Omental fat pad (tissue), 4 donors: ENCODE measurements at places on chromosomes 5 and 9.

DNA sequence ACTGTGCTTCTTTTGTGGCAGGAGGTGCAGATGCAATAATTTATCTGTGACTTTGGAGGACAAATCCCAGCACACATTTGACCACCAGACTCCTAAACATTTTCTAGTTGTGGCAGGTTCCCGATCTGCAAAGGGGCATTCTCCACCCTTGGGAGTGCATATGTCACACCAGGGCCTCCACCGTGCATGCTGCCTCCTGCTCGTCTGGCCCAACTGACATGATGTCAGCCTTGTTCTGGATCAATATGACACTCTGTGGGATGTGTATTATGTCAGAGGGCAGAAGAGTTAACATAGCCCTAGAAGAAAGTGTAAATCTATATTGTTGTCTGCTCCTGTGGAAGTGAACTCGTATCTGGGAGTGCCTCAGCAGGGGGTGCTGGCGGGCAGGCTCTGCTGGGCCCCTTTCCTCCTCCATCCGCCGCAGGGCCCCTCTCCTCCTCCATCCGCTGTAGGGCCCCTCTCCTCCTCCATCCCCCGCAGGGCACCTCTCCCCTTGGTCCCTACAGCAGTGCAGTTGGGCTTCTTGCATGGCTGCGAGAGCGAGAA lies 97.7 kb upstream of the PPP1R26 start:
- DNase-seq, result no peak

DNA sequence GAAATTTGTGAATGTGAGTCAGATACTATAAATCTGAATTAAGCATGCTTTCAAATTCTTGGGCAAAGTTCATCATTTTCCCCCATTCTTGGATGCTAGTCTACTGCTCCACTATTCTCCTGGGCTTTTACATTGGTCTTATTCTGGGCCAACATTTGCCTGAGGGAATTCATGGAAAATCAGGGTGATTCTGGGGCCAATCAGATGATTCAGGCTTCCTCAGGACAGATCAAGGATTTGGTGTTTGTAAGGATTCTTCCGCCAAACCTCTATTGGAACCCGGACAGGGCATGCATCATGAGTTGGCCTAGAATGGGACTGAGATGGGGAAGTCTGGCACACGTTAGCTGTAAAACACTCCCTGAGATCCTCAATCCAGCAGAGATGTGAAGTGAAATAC lies 113.8 kb downstream of the MEF2C start:
- DNase-seq, result no peak

- no peak for DNase-seq
Measured at GRCh38 chr5:57844410-57844809, 361.8 kb upstream of the ACTBL2 start.

- DNase-seq, result no peak
Measured at GRCh38 chr9:76378367-76379073, 15.7 kb downstream of the RFK start.

DNA sequence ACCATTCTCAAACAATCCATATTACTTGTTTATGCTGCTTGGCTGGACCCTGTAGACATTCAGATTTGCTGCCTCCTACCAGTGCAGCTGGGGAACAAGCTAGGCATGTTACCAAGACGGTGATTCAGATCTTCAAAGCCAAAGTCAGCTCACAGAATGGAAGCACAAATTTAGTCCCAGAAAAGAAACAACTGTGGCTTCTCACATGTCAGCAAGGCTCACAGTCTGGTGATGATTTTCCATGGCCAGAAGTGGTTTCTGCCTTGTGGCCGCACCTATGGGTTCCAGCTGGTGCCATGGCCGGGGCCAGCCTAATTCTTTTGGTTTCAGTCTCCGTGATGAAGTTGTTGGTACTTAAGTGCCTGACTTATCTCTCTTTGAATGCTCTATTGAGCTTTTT lies 182.2 kb downstream of the TMC1 start:
- no peak for DNase-seq

GRCh38 chr5:170297589-170298462 lies at the start of gene LCP2:
TSS of gene LCP2 (minus strand) at chr5:170297777. CDS start at chr5:170297611, 166 bp downstream.
- no peak for DNase-seq

DNA sequence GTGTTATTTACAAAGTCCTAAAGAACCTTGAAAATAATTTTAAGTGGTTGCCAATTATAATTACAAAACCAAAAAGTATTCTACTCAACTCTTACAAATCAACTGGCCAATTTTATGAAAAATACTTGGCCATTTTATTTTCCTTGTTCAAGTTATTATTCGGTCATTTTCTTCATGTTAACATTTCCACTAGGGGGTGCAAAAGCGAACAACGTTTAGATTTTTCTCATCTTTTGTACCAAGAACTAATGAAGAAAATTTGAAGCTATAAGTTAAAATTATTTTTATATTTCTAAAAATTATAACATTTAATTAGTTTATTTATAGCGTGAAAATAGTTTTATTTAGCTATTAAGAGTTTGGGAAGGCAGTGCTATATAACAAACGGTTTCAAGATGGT lies 1453.3 kb downstream of the MAT2B start:
- DNase-seq, result no peak

GRCh38 chr5:157269761-157270272 lies 3.9 kb downstream of the CYFIP2 start:
- DNase-seq, result no peak

DNA sequence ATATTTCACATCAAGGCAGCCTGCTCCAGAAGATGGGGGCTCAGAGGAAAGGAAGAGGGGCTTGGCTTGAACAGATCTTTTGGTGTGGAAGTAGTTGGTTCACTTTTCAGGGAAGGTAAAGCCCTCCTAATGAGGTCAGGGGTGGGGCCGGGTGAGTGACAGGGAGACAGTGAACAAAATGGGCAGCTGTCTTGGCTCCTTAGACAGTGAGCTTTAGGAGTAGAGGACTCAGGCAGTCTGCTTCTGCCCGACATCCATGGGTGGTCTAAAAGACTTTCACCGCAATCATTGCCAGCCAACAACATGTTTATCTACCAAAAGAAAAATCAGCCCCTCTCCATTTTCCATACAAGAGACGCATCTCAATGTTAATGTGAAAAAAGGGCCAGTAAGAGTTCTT lies 241.0 kb downstream of the EBF1 start:
- no peak for DNase-seq

DNA sequence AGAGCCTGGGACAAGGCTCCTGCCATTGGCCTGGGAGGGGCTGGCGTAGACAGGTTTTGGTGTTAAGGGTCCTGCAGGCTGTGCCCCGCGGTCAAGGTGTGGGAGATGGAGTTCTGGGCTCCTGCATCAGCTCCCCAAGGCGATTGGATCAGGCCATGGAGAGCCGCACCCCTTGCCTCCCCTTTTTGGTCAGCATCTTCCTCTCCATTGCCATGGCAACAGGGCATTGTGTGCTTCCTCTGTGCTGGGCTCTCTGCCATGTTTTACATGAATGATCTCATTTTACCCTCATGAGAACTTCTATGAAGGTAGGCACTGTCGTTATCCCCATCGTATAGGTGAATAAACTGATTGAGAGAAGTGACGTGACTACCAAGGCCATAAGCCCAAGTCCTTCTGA lies 344.3 kb upstream of the CLINT1 start:
- no peak for DNase-seq

DNA sequence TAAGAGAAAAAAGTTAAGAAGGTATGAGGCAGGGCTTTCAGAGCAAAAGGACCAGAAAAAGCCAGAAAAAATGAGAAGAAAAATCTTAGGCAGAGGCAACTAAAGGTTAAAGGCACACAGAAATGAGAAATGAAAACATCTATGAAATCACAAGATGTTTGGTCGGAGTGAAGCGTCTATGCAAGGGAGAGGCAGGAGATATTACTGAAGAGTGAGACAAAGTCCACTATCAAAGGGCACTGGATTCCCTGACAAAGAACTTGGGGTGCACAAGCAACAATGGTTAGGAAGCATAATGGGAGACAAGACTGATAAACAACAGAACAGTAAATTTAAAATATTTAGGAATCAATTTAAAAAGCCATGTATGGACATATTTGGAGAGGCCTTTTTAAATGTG lies 16.9 kb downstream of the PANK3 start:
- DNase-seq, result no peak
